Body of pancreas (tissue), 4 donors: ENCODE measurements at places on chromosomes 12 and 14. TPM values are rescaled to one million over a fixed set of nuclear protein-coding genes. Genes with fewer than 3 reads are reported as not detected.

GRCh38 chr14:90487031-90487430 lies 90.2 kb downstream of the CALM1 start:
- DNase-seq: peak; percentile 58

DNA sequence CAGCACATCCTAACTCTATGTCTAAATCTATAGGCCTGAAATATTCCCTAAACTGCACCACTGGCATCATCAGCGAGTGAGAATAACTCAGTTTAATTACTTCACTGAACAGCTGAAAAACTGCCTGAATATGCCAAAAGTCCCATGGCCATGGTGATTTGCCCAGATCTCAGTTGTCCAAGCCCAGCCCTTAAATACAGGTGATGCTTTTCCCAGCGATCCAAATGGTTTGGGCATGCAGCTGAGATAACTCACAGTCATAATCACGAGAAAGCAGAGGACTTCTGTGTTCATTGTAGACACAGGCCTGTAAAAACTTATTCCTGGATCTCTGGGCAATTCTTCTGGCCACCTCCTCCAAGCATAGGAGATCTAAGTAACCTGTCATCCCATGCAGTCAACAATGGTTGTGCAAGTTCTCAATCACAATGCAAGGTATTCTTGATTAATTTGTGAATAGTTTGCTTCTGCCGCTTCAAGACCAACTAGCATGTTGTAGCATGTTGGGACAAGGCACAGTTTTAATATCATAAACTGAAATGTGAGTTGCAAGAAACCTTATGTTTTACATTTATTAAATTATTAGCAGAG lies 40.5 kb downstream of the DUSP6 start:
- peak; percentile 89 for DNase-seq

Gene KRT79
- not detected for total RNA-seq

GRCh38 chr14:85607651-85608081 lies 77.7 kb downstream of the FLRT2 start:
- no peak for DNase-seq

DNA sequence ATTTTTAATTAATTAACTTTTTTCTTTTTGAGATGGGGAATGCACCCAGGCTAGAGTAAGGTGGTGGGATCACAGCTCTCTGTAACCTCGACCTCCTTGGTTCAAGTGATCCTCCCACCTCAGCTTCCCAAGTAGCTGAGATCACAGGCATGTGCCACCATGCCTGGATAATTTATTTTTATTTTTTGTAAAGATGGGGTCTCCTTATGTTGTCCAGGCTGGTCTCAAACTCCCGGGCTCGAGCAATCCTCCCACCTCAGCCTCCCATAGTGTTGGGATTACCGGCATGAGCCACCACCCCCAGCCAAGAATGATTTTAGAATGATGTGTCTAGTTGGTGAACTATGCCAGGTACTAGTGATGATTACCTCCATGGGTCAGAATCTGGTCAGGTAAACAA lies 6.6 kb upstream of the LRP10 start:
- no peak for DNase-seq

Gene SELPLG
- total RNA-seq: 2.3 TPM

DNA sequence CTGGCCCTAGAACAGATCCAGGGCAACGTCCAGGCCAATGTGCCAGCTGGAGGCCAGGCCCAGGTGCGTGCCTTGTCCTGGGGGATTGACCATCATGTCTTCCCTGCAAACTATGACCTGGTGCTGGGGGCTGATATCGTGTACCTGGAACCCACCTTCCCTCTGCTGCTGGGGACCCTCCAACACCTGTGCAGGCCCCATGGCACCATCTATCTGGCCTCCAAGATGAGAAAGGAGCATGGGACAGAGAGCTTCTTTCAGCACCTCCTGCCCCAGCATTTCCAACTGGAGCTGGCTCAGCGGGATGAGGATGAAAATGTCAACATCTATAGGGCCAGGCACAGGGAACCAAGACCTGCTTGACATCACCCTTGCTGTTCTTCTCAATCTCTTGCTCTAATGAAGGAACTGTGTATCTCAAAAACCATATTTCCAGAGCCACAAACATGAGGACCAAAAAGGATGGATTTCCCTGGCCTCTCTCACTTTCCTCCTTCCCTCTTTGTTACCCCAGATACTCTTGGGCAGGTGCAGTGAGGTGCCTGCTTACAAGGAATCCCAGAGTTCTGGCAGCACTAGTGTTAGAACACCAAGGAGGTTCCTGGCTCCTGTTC lies 2.2 kb upstream of the TSFM start:
- DNase-seq: no peak

DNA sequence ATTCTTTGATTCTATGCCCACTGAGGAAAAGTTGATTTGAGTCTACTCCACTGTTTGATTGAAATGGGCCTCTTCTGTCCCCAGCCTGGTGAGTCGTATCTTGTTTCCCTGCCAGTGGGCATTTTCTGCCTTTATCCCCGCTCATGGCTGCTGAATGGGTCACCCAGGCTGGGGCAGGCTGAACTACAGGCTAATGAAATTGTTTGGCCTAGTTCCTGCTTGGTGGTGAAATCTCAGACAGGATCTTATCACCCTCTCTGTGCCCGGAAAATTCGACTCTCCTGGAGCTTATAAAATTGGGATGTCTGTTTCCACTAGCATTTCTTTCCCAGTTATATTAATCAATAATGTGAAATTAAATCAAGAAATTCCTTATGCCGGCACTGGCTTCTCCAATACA lies 65.0 kb downstream of the CHST11 start:
- no peak for DNase-seq

GRCh38 chr12:3362737-3363136 lies 128.3 kb upstream of the PRMT8 start:
- DNase-seq: no peak

GRCh38 chr12:52245962-52246569 lies 13.0 kb downstream of the KRT7 start:
- peak; percentile 16 for DNase-seq

DNA sequence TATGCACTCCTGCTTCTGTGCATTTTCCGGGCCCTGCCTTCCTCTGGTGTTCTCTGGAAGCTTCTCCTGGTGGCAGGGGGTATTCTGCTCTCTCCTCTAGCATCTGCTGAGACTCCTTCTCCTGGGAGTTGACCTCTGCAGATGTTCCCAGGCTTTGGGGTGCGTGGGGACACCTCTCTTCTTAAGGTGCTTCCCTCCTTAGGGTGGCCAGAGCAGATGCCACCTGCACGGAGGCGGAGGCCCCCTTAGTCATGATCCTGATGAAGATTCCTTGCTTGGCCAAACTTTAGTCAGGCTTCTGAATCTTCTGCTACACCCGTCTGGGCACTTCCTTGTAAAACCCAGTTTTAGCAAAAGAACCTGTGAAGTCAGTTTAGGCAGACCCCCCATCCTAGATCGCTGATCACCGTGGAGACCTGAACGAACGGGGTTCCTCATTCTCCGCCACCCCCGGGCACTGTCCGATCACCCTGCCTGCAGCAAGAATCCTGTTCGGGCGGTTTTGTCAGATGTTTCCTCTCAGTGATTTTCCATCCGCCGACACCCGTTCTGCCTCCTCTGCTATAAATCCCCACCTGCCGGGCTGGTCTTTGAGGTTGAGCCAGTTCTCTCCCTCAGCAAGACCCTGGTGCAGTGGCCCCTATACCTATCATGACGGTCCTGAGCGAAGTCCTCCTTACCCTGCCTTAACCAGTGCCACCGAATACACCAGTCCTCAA lies 111.9 kb downstream of the CALM1 start:
- peak; percentile 47 for DNase-seq

Gene MUCL1
- not detected for total RNA-seq

DNA sequence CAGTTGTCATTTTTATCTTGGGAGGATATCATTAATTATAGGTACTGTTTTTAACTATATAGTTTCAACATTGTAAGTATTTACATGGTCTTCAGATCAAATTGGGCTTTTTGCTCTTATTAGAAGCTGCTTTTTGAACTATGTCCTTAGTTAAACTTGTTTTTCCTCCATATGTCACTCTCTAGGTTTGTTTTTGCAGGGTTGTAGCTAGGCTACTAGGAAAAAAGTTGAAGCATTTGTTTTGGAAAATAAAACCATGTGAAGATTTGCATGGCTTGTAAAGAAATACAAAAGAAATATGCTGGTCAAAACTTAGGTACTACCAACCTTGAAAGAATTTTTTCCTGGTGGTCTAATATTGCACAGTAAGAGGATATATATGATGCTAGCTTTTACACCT lies 3.4 kb downstream of the ARID2 start:
- no peak for DNase-seq

DNA sequence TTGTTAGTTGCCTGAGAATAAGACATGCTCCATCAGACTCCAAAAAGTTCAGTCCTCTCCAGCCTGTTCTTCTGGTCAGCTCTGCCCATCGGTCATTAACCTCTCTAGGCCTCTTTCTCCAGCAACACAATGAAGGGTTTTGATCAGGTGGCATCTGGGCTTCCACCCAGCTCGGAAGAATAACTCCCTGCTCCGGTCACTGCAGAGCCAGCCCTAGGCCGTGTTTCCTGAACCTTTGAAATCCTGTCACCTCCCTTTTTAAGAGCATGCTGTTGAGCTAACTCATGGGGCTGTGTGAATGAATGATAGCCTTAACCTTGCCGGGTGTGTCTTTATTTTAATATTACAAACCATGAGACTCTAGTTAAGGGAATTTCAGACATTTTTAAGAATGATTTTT lies 117.1 kb downstream of the GXYLT1 start:
- no peak for DNase-seq

DNA sequence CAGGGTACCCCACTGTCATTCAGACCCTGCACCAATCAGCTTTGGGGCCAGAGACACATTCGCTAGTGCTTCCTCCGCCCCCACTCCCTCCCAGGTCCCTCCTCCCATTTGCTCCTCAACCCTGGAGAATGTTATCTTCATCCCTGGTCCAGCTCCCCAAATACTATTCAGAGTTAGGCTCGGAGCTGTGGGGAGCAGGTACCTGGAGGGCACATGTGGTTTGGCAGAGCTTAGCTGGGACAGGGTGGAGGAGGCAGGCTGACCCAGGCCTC lies 19.5 kb downstream of the VSX2 start:
- no peak for DNase-seq

Gene HOXC12
- not detected for total RNA-seq

- DNase-seq: no peak
These were observed 96.0 kb downstream of the WIF1 start for GRCh38 chr12:65025136-65025535.

Gene TMPRSS12
- not detected for total RNA-seq

DNA sequence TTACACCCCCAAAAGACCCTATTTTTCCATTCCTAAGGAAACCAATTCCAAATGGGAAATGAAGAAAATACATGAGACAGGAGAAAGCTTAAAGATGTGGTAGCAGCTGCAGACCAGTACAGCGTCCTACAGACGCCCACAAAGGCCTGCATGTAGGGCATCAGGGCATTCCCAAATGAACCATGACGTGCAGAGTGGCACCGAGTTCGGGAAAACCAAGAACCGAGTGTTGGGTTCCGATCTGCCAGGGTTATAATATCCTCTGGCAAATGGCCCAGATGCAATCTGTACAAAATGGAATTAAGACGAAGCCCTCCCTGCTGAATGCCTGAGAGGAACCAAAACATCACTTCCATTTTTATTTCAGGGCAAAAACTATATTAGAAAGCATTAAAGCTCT lies 34.4 kb upstream of the SELPLG start:
- DNase-seq: no peak

GRCh38 chr12:111980598-111980997 lies 32.4 kb downstream of the TMEM116 start:
- DNase-seq: no peak

Gene HOXC6
- not detected for total RNA-seq

DNA sequence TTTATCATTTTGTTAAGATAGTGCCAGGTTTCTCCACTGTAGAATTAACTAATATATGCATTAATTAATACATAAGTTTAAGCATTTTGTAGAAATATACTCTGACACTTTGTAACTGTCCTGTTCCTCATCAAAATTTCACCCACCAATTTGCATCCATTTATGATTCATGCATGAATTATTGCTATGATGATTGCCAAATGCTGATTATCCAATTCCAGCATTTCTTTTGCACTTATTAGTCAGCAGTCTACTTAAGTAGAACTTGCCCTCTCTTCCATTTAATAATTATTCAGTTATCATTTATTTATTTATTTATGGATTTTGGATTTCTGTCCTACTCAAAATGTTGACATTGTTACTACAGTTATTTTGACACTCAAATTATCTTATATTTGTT lies 72.2 kb downstream of the SLC6A15 start:
- no peak for DNase-seq

DNA sequence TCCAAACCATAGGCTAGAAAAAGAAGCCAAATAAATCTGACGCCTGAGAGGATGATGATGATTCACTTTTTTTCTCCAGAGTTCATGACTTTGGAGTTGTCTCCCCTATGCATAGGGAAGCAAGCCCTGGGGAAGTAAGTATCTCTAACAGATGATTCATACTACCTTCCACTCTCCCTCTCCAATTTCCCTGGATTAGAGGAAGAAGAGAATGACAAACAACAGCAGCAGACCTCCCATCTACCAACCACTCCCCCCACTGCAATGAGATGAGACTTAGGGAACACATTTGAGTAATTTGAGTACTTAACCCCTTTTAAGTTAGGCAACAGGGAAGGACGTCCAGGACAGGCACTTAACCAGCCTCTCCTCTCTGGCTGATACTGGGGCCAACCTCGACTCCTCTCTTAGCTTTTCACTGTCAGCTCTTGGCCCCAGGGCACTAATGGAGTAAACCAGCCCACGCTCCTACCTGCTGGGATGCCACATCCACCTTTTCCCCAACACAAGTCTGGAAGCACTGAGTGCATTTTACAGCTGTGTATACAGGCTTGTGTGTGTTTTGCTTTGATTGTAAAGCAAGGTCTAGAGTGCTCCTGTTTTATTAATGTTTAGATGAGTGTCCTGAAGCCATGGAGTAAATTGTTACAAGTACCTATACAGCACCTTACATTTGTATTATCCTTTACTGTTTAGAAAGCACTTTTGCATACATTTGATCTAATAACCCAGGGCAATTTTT lies 180.7 kb downstream of the PHLDA1 start:
- no peak for DNase-seq

DNA sequence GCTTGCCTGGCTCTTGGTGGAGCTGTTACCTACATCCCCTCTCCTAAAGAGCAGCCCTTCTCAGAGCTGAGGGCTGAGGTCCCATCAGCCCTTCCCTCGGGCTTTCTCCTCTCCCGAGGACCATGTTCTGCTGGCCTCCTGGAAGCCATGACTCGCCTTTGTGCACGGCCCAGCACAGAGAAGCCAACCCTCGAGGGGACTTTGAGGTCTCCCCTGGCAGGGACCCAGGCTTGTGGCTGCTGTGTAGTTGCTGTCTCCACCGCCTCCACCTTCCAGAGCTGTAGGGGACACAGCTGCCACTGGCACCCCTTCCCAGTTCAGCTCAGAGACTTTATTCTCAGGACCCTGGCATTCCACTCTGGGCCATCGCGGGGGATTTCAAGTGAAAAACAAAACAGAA lies 22.9 kb upstream of the CCND2 start:
- no peak for DNase-seq

GRCh38 chr12:54392485-54393206 lies 8.1 kb upstream of the ZNF385A start:
- no peak for DNase-seq
